ENCODE measurements at places on chromosomes 5 and 9.

GRCh38 chr5:134129411-134130238, 15.1 kb downstream of the TCF7 start:
- DNase-seq: no peak

DNA sequence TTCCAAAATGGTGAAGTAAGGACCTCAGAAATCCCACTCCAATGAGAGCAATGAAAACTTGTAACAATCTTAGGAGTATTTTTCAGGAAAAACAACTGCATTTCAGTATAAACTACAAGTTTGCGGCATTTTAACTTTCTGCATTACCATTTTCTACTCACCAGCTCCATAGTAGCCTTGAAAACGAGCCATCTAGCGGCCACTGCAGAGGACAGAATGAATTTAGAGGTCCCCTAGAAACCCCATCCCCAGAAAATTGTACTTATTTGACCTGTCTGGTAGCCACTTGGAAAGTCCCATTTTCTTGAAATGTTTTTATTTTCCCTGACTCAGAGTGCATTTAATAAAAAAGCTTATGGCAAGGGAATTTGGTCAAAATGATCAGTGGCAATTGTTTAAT, 205.4 kb upstream of the ITGA1 start:
- no peak for DNase-seq

DNA sequence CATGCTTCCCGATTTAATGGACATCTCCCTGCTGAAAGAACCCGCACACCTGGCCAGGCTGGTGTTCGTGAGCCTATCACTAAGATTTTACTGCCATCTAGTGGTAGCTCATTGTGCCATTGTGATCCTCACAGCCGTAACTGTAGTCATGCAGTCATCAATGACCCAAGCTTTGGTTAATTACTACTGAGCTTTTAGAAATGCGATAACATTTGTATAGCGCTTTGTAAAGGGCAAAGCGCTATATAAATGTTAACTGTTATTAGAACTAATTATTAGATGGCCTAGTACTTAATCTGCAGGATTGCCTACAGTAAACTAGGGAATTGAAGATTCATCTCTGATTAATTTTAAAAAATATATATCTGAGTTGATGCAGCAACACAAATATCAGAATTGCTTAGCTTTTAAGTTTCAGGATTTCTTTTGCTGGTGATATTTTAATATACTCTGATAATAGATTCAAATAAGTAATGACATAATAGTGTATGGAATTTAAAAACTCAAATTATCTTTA, 90.2 kb downstream of the HACD4 start:
- DNase-seq: peak; percentile 27

GRCh38 chr9:85630676-85631075, 111.1 kb downstream of the AGTPBP1 start:
- no peak for DNase-seq

- DNase-seq: no peak
These were observed 678.4 kb upstream of the RGMB start for GRCh38 chr5:98095072-98095471.

DNA sequence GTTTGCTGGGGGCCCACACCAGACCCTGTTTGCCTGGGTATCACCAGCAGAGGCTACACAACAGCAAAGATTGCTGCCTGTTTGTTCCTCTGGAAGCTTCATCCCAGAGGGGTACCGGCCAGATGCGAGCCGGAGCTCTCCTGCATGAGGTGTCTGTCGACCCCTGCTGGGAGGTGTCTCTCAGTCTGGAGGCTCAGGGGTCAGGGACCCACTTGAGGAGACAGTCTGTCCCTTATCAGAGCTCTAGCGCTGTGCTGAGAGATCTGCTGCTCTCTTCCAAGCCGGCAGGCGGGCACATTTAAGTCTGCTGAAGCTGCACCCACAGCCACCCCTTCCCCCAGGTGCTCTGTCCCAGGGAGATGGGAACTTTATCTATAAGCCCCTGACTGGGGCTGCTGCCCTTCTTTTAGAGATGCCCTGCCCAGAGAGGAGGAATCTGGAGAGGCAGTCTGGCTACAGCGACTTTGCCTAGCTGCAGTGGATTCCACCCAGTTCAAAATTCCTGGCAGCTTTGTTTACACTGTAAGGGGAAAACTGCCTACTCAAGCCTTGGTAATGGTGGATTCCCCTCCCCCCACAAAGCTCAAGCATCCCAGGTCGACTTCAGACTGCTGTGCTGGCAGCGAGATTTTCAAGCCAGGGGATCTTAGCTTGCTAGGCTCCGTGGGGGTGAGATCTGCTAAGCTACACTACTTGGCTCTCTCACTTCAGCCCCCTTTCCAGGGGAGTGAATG, 206.0 kb upstream of the TLX3 start:
- no peak for DNase-seq

GRCh38 chr5:59487068-59487686, 406.3 kb downstream of the PDE4D start:
- no peak for DNase-seq

DNA sequence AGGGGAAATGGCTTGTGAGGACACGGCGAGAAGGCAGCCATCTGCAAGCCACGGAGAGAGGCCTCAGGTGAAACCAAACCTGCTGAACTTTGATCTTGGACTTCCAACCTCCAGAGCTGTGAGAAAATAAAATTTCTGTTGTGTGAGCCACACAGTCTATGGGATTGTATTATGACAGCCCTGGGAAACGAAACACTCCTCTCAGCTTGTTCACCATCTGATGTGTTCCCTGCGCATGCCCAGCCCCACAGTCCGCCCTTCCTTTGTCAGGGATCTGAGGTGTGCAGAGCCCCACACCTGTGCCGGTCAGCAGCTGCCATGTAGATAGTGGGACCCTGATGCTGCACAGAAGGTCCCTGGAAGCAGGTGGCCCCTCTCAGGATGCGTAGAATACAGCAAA, 34.1 kb downstream of the PLPP7 start:
- no peak for DNase-seq

DNA sequence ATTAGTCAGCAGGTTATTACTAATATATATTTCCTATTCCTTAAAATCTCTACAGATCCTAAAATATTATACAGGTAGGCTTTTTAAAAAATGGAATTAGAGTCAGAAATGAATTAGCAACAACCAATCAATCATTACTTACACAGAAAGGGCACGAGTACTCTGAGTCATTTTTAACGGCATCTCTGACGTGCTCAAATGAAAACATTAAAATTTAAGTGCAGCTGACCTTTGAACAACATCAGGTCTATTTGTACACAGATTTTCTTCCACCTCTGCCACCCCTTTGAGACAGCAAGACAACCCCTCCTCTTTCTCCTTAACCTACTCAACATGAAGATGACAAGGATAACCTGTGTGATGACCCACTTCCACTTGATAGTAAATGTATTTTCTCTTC, 19.1 kb downstream of the AUH start:
- DNase-seq: no peak

GRCh38 chr5:74943905-74944304, 77.7 kb upstream of the FAM169A start:
- DNase-seq: no peak

DNA sequence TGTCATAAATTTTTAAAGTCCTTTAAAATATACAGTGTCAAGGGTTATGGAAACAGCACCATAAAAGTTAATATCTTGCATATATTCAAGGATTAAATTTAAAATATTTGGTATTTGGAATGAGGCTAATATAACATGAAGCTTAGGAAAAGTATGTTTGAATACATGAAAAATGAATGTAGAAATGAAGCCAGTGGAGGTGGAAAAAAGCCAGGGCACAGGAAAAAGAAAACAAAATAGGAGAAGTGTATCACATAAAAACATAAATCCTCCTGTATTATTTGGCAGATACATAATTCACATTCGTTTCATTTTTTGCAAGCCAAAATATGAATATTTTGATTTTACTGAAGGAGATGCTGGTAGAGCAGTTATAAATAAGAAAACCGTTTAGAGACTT, 587.0 kb upstream of the ZNF608 start:
- DNase-seq: no peak

DNA sequence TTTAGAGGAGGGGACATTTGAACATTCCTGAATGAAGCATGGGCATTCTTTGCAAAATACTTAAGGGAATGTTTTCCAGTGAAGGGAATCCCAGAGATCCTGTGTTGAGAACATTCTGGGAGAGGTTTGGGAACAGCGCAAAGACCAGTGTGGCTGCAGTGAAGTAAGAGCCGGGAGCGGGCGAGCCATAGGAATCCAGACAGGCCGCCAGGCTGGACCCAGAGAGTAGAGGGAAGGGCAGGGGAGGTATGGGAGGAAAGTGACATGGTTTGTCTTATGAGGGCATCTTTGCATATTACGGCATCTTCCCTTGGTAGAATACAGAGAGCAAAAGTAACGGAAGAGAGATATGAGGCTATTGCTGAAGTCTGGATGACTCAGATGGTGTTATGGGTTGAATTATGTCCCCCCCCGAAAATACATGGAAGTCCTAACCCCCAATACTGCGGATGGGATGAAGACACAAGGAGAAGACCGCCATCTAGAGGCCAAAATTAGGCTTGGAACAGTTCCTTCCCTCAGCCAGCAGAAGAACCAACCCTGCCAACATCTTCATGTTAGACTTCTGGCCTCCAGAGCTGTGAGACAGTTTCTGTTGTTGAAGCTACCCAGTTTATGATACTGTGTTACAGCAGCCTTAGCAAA, 268.2 kb downstream of the MAST4 start:
- peak; percentile 5 for DNase-seq

- no peak for DNase-seq
These were observed 35.5 kb upstream of the LRRC14B start for GRCh38 chr5:155651-156410.

GRCh38 chr5:112165897-112166737, 253.0 kb downstream of the EPB41L4A start:
- DNase-seq: no peak

GRCh38 chr5:37881359-37881758, 41.5 kb upstream of the GDNF start:
- DNase-seq: no peak

DNA sequence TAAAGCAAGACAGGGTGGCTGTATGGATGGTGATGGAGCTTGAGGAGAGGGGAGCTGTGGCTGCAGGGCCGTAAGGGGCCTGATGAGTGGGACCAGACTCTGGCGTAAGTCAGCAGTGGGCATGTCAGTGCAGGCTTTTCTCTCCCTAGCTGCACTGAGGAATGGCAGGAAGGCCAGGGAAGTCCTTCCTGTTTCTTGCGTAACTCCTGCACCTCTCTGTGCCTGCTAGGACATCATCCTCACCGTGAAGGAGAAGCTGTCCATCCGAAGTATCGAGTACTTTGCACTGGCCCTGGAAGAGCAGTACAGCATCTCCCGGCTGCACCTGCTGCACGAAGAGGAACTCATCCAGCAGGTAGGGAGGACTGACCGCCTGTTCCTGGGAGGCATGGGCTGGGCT, 24.1 kb upstream of the TRMT10B start:
- DNase-seq: no peak

GRCh38 chr5:143893638-143894037, 81.7 kb downstream of the HMHB1 start:
- DNase-seq: no peak

DNA sequence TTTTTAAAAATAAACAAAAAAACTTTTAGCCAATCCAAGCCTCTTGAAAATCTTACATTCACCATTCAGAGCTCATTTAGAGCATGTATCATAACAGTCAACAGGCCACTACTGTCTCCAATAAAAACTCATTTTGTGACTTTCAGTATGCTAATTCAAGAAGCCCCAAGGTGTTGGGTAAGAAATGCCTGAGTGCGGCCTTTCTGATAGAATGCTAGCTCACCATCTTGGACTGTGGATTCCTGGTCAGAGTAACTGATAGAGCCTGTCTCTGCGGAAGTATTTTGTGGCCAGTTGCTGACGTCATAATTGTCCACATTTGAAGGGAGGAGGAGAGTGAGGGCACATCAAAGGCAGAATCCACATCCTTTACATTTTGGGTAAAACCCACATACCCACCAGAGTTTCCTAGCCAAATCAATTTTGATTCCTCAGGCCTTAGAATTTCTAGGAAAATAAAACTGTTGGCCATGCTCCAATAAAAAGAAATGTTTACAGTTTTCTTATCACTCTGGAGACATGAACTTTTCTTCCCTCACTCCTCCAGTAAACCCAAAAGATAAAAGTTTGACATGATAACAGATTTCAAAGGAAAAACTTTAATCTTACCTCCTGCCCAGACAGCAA, 41.1 kb upstream of the ERCC6L2 start:
- DNase-seq: no peak

DNA sequence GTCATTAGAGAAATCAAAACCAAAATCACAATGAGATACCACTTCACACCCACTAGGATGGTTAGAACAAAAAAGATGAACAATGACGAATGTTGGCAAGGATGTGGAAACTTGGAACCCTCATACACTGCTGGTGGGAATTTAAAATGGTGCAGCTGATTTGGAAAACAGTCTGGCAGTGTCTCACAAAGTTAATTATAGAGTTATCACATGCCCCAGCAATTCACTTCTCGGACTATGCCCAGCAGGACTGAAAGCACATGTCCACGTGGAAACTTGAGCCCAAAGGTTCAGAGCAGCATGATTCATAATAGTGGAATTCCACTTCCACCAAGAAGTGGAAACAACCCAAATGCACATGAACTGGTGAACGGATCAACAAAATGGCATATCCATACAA, 85.0 kb upstream of the HRH2 start:
- DNase-seq: no peak

GRCh38 chr5:63535840-63536602, 426.2 kb downstream of the HTR1A start:
- DNase-seq: no peak

DNA sequence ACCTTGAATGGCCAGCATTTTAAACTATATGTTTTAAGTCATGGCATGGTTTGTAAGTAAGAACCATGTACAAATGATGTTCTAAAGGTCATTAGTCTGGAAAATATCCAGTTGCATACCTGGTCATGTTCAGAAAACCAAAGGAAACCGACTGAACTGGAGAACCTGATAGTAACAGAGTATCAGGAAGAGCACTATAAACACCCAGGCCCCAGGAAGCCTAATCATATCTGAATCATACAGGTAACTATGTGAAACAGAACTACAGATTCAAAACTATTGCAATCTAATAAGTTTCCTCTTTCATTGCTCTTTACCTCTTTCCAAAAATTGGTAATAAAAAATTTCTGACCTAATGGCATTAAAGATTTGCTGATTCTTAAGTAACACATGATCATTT, 500.3 kb downstream of the ARHGEF28 start:
- DNase-seq: no peak

DNA sequence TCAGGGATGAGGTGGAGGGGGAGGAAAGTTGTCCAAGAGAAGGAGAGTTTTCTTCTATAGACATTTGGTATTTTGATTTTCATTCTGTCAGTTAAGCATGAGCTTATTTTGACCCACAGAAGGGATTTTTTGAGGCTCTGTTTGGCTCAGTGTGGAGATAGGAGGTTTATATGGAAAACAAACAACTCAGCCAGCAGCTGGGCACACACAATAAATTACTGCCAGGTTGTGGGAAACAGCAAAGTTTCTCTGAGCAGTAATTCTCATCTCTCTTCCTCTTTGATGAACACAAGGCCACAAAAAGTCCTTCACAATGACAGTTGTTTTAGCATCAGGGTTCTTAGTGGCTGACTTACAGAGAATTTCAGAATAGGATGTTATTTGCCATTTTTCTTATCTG, 486.1 kb downstream of the KDM4C start:
- DNase-seq: no peak
